ENCODE measurements at places on chromosomes 11 and 22.
A peak's percentile ranks its signal among the peaks of the same experiment; 100 is the strongest.

- no peak for DNase-seq
Observed at GRCh38 chr11:66851698-66852465, 5.0 kb upstream of the LRFN4 start.

DNA sequence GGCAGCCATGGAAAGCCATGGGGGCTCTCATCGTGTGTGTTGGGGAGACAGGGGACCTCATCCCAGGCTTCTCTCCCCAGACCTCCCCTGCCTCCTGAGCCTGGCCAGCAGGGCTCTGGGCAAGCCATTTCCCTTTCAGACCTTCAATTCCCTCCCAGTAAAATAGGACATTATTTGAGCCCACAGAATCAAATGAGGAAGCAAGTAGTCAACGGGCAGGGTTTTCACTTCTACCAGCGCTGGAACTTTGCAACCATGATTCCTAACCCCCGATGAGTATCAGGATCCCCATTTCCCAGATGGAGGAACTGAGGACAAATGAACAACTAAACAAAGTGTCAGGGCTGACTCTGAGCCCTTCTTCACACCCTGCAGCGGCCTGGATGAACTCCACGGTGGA lies 48.9 kb upstream of the TCF20 start:
- no peak for DNase-seq

DNA sequence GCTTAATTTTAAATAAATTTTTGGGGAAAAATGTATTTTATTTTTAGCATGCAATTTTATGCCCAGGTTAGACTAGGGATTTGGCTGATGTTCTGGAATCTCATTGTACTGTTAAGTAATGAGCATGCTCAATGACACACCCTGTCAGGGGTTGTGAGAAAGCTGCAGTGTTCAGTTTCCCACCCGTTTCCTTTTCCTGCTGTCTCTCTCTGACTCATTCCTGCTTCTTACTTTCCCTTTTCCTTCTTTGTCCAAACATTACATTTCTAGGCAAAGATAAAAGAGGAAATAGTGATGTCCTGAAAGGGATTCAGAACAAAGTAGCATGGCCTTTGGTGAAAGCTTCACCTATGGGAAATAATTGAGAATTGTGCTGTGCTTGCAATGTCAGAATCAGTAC lies 22.7 kb downstream of the OOSP3 start:
- DNase-seq, result no peak

GRCh38 chr11:120830085-120830620 lies 193.7 kb upstream of the TBCEL start:
- DNase-seq, result no peak

DNA sequence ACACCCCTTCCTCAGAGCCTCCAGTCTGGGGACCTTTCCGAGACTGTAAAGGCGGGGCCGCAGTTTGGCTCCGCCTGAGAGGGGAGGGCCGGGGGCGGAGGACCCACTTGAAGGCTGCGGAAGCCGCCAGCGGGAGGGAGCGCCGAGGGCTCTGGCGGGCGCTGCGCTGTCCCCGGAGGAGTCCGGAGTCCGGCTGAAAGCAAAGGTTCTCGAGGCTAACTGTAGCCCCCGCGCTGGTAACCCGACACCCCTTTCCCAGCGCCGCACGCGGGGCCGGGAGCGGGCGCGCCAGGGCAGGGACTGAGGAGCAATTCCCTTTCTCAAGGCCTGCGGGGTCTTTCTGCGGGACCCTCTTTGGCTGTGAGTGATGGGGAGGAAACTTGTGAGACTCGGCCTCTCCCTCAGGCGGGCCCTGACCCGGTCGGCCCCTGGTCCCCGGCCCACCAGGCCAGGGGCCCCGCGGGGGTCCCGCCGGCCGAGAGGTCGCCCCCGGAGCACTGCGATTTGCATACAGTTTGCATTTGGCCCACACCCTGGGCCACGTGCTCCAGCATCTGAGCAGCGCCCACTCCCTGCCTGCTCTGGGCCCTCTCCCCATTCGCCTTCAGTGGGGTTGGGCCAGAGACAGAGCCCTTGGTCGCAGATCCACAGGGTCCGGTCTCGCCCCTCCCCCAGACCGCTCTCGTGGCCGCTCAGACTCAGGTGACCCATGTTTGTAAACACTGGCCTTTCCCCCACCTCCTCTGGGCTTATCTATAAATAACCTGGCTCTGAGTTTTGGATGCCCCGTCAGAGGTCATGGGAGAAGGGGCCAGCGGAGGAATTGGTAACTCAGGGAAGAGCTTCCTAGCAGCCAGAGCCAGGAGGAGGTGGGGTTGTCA lies 519 bp upstream of the ART5 start:
- DNase-seq, result peak; percentile 61

GRCh38 chr11:35257281-35257680 lies 118.3 kb downstream of the CD44 start:
- no peak for DNase-seq

- no peak for DNase-seq
Observed at GRCh38 chr11:28442131-28442530, 333.9 kb downstream of the METTL15 start.

- DNase-seq, result no peak
Observed at GRCh38 chr11:30360741-30361140, 37.8 kb downstream of the ARL14EP start.

GRCh38 chr11:128482512-128483191 lies 104.7 kb downstream of the ETS1 start:
- no peak for DNase-seq

DNA sequence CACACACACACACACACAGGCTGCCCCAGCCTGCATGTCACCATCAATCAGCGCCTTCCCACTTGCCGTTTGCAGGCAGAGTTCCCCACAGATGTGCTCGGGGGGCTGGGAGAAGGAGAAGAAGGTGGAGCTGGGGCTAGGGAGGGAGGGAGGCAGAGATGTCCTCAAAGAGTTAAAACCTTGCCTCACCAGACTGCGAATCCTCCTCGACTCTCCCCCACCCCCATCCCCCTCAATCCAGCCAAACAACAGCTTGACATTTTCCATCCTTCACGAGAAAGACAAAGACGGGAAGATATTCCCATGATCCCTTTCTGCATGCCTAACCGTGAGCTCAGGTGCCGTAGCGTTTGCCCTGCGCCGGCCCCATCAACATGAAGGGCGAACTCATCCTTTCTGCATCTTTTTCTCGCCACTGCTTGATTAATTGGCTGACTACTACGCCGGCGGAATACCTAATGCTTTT lies 365.5 kb downstream of the MIAT start:
- no peak for DNase-seq

- no peak for DNase-seq
Observed at GRCh38 chr11:110710628-110711381, 1.4 kb downstream of the ARHGAP20 start.

DNA sequence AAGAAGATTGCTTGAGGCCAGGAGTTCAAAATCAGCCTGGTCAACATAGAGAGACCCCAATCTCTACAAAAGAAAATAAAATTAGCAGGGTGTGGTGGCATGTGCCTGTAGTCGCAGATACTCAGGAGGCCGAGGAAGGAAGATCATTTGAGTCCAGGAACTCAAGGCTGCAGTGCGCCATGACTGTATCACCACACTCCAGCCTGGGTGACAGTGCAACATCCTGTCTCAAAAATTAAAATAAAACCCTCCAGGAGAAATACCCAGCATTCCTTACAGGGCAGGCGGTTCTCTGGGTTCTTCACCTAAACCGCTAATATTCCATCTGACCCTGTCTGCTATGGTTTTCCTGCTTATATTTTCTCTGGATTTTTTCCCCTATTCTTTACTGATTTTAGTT lies 13.5 kb downstream of the TCF20 start:
- no peak for DNase-seq

DNA sequence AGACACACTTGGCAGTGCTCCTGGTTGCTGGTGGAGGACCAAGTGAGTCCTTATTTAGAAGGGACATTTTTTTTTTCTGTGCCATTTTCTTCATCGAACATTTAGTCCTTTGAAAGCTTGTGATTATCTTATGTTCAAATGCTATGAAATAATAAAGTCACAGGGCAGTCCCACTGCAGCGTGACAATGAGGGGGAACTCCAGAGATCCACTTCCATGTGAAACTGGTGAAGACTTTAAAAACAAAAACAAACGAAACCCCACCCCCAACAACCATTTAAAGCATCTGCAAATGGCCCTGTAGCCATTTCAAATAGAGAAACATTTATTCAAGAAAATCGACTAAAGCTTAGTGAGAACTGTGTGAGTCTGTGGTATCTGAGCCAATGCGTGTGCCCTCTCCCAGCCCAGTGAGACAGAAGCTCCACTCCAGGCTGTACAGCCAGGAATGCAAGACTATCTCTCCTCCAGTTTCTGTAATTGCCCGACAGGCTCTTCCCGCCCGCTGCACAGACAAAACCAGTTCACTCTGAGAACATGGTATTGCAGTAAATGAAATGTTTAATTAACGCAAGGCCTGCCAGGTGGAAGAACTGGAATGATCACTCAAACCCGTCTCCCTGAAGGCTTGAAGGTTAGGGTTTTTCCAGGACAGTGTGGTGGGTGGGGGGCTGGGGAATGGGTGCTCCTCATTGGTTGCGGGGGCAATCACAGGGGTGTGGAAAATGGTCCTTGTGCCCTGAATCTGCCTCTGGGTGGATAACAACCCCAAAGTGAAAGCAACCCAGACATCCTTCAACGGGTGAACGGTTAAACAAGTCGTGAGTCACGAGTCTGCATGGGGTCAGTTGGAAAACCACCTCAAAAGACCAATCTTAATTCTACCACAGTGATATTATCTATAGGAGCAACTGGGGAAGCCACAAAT lies 8.4 kb downstream of the KRTAP5-6 start:
- DNase-seq, result no peak

DNA sequence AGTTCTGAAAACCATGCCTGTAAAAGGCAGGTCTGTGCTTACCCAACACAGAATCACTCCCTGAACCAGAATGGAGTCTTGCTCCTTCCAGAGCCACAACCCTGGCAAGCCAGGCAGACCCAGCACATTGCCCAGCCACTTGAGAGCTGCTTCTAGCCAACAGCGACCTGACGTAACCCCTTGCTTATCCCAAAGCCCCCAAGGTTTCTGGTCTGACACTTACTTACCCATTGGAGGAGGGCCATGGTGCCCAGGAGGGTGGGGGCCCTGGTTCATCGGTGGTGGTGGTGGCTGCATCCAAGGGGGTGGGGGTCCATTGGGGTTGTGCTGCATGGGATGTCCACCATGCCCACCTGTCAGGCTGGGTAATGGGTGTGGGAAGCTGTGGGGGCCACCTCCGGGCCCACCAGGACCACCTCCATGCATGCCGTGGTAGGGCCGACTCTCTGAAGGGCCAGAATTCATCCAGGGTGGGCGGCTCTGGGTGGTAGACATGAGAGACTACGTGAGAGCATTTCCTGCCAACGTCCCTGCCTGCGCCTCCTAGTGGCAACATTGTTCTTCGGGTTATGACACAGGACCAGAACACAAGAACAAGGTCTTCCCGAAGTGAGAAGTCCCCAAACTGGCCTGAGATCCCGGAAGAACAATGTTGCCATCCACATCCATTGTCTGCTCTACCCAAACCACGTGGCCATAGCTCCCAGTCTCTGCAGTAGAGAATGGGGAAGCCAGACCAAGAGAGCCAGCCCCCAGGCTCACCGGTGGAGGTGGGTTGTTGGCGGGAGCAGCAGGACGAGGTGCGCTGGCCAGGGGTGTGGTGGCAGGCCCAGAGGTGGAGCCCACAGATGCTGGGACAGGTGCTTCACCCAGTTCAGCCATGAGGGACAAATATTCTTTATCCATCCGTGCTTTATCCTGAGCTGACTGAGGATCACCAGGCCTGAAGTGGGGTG lies 7.8 kb upstream of the PYGM start:
- DNase-seq, result peak; percentile 49

DNA sequence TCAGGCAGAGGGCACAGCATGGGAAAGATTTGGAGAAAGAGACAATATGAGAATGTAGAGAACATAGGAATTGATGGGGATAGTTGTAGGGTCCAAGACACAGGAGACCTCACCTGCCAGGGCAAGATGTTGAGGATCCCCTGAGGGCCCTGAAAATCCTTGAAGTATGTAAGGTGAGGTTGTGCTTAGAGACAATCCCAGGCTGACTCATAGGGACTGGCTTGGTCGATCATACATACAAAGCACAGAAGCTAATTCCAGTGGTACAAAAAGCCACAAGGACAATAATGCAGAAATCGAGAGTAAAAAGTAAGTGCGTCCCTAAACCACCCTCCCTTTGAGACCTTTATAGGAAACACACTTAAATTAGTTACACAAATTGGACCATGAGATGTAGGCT lies 468.2 kb downstream of the MIAT start:
- no peak for DNase-seq

GRCh38 chr11:13287681-13288080 lies 10.1 kb downstream of the BMAL1 start:
- no peak for DNase-seq

DNA sequence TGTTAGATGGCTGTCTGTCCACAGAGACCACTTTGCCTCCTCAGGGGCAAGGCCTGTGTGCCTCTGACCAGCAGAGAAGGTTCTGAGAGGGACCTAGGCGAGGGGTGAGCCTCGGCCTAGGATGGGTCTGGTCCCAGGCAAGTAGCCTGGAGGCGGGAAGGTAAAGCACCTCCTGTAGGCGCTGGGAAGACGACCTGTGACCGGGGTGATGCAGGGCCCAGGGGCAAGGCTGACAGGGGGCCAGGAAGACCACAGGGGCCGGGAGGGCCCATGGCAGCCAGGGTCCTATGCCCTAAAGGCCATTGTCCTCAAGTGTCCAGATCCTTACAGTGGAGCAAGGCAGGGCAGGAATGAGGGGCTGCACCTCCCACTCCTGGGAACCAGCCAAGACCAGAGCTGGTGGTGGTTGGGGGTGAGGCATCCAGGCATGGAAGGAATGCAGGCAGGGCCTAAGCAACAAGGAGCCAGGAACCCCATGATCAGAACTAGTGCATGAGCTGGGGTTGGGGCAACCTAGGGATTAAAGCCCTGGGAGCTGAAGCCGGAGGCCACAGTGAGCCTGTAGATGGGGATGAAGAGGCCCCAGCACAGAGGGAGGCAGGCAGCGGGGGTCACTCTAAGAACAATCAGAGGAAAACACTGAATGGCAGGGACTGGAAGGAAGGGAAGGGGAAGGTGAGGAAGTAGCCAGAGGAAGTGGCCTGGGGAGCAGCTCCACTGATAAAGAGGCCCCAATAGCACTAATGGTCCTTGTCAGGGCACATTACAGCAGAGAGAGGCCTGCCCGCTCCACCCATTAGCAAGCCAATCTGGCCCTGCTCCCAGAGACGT lies 32.9 kb upstream of the KLHL35 start:
- DNase-seq, result no peak

DNA sequence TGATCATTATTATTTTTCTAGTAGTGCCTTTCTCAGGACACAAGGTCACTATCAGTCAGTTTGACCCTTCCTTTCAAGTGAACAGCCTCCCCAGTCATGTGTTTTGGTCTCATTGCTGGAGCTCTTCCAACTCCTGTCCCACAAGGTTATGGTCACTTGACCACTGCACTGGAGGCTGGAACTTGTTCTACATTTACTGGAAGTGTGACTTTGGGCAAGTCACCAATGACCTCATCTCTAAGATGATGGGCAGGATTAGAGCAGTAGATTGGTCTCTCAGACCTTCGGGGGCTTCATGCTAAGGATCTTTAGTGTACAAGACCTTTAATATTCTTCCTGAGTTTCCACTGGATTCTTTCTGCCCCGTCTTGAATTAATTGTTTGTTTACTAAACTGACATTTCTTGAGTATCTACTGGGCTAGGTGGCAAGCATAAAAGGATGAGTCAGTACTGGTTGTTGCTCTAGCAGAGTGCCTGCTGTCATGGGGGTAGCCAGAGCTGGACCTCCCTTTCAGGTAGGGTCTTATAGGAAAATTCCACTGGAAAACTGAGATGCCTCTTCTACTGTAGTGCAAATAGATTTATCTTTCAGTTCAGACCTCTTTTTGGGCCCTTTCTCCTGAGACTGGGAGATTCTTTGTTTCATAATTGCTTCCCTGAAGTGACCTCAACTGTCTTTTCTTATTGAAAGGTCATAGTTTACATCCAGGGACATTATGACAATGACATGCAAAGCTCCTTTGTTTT lies 106.8 kb downstream of the GRAMD1B start:
- DNase-seq, result no peak

GRCh38 chr11:130223291-130223971 lies 63.8 kb downstream of the ST14 start:
- DNase-seq, result no peak

Measured in stimulated activated CD8-positive, alpha-beta memory T cell treated with anti-CD3 and anti-CD28 coated beads, Interleukin-12 subunit alpha, Interleukin-12 subunit beta, amount 100 ng/mL, for 4 hours (primary cell).